ENCODE measurements at places on chromosomes 6 and 20. TPM values are rescaled to one million over a fixed set of nuclear protein-coding genes. Genes with fewer than 3 reads are reported as not detected.
A peak's percentile ranks its signal among the peaks of the same experiment; 100 is the strongest.

Gene C6orf163
- 0.54 TPM for polyA plus RNA-seq

Gene SLC22A3
- not detected for polyA plus RNA-seq

Gene PCSK2
- polyA plus RNA-seq = not detected

Gene TCP11
- 0.16 TPM for polyA plus RNA-seq

Gene LHFPL5
- not detected for polyA plus RNA-seq

Gene GLP1R
- not detected for polyA plus RNA-seq

Gene SCGN
- polyA plus RNA-seq = not detected

GRCh38 chr6:162821102-162821501, 93.3 kb downstream of the PACRG start:
- DNase-seq = no peak

GRCh38 chr6:113147544-113147943, 709.6 kb upstream of the MARCKS start:
- DNase-seq = no peak

- no peak for DNase-seq
Measured at GRCh38 chr6:25882051-25882496, 8.0 kb upstream of the SLC17A3 start.

- DNase-seq = peak; percentile 66
Measured at GRCh38 chr6:147204060-147204785, at the start of gene STXBP5. STXBP5 (plus strand) TSS chr6:147204417; CDS start chr6:147204533, 116 bp downstream.

GRCh38 chr6:6851059-6851948, 256.5 kb upstream of the RREB1 start:
- no peak for DNase-seq

DNA sequence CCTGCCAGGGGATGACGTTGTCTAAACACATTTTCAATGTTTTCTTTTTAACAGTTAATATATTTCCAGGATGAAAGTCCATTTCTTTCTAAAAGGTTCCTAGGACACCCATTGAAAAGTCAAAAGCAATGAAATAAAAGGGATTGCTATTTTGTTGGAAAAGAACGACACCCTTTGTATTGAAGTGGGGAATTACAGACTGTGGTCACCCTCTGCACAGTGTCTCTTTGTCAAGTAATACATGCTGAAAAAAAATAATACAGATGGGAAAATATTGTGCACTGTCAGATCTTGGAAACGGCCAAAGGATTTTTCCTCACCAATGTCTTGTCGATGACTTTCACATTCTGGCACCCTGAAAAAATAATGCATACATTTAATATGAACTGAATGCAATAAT, 56.9 kb downstream of the HAO1 start:
- DNase-seq = no peak

DNA sequence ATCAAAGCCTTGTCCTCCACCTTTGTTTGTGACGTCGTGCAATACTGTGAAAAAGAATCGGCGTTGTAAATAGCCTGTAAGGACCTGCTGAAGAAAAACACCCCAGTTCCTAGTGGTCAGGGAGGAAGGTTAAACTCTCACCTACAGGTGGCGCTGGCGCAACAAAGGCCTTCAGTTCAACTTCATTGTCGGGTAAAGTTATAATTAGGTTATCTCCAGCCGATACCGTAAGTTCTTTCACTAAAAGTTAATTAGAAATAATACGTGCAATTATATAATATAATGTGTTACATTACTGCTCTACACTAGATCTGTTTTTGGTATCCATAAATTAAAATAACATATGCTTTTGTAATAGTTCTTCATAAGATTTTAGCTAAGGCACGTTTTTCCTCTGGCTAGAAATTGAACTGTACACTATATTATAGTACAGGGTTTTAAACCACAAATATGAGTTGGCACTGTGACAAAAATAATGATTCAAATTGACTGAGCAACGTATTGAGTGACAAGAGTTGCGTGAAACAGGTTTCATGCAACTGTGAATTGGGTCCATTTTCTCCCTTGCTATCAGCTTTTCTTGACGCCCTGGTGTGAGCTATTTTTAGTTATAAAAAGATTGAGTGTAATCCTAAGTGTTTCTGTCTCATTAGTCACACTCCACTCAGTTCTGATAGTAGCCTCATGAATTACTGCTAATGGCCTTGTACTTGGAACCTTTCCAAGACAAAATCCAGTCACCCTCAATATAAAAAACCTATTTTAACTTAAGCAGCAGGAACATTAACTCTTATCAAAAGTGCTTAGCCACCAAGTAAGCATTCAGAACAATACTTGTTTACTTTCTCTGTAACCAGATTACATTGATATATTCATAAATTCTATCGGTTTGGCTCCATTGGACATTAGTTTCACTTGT, 62.3 kb downstream of the KIAA0319 start:
- peak; percentile 59 for DNase-seq

DNA sequence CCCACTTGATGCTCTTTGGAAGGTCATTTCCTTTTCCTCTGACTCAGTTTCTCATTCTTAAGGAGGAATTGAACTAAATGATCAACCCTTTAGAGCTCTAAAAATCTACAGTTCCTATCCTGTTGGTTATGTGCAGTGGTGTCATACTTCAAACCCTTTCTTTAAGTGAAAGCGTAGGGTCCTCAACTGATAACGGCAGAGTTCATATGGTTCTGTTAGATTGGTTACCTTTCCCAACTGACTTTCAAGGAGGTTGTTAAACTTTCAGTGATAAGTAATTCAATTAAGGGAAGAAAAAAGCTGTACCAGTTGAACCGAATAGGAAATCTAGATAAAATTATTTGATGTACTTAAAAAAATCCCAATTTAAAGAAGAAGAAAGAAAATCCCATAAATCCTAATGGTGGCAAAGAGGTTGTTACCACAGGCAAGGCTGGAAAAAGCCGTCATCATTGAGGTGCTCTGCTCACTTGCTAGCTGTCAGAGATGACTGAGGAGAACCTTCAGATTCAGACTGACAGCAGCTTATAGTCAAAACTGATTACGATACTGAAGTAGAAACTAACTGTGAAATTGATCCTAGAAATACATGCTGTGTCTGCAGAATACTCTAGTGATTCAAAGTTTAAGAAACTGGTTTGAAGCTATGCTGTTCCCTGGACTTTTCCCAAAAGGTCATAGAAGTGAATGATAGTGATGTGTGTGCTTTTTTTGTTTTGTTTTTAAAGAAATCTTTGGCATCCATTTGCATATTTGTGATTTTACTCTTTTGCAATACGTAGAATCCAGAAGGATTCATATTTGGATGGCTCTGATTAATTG, 16.2 kb downstream of the TMEM14A start:
- no peak for DNase-seq

DNA sequence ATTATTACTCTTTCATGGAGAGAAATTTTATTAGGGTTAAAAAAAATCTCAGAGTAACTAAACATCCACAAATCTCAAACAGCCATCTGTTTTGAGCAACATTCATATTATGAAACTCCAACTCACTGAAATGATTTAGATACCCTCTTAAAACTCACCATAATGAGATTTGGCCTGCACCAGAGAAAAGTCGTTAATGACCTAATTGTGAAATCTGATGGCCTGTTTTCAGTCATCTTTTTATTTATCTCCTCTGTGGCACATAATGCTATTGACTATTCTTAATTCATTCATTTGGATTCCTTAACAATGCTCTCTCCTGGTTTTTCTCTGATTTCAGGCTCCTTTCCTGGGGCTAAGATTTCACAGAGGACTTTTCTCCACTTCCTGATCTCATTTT, 192.7 kb downstream of the RNF144B start:
- peak; percentile 20 for DNase-seq

- DNase-seq = no peak
Measured at GRCh38 chr6:136483906-136484305, 66.3 kb downstream of the MAP7 start.

- DNase-seq = no peak
Measured at GRCh38 chr20:444117-444516, 18.2 kb downstream of the TBC1D20 start.

GRCh38 chr20:44208165-44208564, 2.4 kb downstream of the OSER1 start:
- DNase-seq = no peak

DNA sequence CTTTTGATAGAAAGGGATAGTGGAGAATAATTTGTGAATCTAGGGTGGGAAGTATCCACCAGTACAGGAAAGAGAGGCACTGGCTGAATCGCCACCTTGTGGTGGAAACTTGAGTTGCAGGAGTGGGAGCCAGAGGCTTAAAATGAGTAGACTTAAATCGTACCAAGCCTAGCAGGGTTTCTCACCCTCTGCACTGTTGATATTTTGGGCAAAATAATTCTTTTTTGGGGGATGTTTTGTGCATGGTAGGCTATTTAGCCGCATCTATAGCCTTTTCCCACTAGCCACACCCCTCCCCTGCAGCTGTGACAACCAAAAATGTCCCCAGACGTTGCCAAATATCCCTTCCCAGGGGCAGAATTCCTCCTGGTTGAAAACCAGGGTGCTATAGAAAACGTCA, 119.1 kb downstream of the DHX35 start:
- peak; percentile 85 for DNase-seq

DNA sequence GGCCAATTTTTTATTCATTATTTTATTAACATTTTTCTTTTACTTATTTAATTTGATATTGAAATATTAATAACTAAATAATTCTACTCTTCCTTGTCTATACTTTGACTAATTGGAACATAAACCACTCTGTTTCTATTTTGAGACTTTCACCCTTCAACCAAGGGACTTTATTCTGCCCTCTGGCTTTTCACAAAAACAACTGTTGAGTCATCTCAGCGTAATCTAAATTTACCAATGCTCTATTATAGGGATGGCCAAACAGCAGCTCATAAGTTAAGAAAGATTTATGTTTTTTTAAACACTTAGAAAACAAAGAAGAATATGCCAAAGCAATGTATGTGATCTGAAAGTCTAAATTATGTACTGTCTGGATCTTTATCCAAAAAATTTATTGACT, 46.7 kb downstream of the DOP1A start:
- no peak for DNase-seq

Measured in SK-N-SH (cell line).